ENCODE measurements at places on chromosomes 3 and 15. TPM values are rescaled to one million over a fixed set of nuclear protein-coding genes. Genes with fewer than 3 reads are reported as not detected.

Gene P2RY13
- polyA plus RNA-seq: 1.2 TPM

Gene IL5RA
- polyA plus RNA-seq: 0.50 TPM

Gene NEDD4
- 15.5 TPM for polyA plus RNA-seq

Gene DLEC1
- 1.6 TPM for polyA plus RNA-seq

Gene CPLX3
- polyA plus RNA-seq: 0.08 TPM

Gene GHSR
- polyA plus RNA-seq: not detected

Gene CHRM5
- 0.25 TPM for polyA plus RNA-seq

Gene IGSF10
- polyA plus RNA-seq: 2.8 TPM

GRCh38 chr3:38107911-38108648 is 28.8 kb downstream of the ACAA1 start:
- DNase-seq: no peak

GRCh38 chr15:82613747-82614146 is 33.4 kb downstream of the CPEB1 start:
- DNase-seq: no peak

DNA sequence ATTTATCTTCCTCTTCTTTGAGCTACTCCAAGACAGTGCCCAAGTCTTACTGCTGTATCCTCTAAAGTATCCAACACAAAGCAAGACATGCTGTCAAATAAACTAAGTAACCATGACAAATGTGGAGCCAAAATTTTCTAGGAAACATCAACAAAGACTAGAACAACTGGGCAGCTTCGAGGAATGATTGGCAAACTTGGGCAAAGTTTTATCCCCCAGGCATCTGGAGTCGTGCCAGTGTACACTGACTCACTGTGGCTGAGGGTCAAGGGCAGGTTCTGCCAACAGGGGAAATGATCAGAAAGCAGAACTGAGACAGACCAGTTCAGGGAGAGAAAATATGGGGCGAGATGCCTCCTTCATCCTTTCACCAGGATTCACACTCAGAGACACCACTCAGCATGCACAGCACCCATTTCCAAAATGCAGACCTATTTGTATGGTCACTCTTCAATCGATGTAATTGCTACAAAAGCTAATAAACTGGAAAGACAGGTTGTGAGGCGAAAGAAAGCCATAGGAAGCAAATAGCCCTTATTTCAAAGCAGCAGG is 65.8 kb downstream of the MB21D2 start:
- no peak for DNase-seq

DNA sequence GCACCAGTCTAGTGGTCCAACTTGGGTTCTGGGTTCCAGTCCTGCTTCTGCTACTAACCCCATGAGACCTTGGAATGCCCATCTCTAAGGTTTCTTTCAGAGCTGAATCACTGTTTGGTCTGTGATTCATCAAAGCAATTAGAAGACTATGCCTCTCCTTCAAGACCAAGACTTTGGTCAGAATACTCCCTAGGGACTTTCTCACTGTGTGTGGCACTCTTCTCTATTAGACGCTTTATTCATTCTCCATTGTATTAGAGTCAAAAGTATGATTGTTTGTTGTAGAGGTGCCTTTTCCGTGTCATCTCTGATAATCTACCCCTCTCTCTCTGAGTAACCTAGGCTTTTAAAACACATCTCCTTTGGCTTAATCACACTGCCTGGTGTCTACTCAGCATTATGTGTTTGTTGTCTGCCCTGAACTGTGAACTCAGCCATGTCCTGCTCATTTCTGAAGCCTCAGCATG is 90.5 kb downstream of the LPP start:
- DNase-seq: no peak

DNA sequence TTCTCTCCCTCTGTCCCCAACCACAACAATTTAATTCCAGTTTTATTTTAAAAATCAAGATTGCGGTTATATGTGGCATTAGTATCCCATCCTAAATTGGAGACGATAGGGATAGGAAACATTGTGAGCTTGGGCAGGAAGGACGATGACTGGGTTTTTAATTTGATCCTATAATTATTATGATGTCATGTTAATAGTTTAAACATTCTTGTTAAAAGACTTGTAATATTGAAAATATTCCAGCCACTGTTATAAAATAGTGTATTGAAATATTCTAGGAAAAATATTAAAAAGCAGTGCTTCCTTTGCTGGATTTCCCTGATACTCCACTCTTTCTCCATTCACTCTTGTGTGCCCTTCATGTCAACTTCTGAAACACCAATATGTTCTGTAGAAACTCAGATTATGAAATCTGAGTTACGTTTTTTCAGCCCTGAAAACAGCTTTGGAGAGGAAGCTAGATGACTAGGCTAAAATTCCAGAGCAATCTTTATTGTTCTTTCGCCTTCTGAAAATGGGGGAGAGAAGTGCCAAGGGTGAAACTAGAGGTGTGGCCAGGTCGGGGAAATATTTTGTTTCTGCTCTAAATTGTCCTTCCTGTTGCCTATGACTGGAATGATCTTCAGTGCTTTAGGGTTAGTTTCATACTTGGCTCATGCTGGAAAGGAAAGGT is 46.1 kb upstream of the MAP3K13 start:
- no peak for DNase-seq

GRCh38 chr15:91050128-91050455 is 27.7 kb upstream of the VPS33B start:
- DNase-seq: no peak

DNA sequence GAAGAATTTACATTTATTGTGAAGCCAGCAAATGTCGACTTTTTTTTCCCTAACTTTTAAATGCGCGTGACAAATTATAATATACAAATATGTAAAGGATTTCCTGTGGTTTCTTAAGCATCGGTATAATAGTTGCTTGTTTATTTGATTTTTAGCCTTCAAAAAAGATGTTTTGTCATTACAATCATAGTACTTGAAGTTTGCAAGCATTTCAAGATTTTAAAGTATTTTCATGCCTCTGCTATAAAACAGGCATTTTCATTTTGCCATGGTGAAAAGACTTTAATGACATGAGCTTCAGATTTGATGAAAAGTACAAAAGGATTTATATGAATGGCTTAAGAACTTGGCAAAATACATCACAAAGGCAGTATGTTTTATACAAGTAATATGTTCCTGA is 9.4 kb upstream of the P2RY12 start:
- DNase-seq: no peak

GRCh38 chr3:186070133-186070532 is 38.8 kb downstream of the ETV5 start:
- DNase-seq: no peak

DNA sequence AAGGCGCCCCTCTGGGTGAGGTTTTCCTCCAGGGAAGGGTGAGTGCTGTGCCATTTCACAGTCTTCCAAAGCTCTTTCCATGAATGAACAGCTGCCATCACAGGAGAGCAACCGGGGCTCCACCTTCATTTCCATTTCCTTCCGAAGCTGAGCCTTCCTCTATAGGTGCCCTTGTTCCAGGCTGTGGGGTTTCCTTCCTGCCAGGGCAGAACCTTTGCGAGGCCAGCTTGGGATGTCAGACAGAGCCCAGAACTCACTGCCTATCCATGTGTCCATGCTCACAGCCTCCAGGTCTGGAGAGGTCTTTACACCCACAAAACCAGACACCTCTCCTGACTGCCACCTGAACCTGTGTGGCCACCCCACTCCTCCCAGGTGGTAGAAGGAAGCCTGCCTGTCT is 49.2 kb downstream of the SLCO2A1 start:
- no peak for DNase-seq

DNA sequence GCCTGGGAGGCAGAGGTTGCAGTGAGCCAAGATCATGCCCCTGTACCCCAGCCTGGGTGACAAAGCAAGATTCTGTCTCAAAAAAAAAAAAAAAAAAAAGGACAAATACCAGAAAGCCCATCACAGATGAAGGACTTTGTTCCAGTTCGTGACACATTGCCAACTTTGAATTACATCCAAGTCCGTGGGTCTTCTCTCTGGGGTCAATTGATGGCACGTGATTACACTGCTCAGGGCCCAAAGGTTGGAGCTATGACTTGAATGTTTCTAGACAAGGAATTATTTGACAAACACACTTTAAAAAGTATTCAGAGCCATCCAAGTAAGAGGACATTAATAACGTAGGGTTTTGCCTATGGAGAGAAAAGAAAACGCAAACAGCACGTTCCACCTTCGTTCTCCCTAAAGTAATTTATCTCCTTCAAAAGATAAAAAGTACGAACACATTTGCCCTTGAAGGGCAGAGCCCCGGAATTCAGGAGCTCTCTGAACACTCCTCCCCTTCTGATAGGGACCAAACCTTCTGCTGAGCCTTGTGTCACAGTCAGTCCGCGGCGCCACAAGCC is 31.3 kb upstream of the ST3GAL6 start:
- DNase-seq: no peak

DNA sequence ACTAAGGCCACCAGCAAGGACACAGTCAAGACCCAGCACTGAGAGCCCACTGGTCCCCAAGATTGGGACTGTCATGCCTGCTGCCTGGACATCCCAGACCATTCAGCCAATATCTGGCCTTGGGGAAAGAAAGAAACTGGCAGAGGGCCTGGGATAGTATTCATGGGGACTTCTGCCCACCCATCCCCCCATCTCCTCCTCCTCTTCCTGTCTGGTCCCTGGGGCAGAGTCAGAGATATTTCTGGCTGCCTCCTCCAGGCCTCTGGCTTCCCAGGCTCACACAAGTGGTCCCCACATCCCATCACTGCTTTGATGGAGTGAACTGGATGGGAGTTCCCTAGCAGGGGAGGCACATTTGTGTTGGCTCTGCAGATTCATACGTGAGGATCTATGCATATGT is 4.2 kb upstream of the RASL12 start:
- no peak for DNase-seq
